ENCODE measurements at places on chromosomes 7 and 10.

- DNase-seq: no peak
Observed at GRCh38 chr10:128709686-128710085, 583.5 kb upstream of the MKI67 start.

GRCh38 chr10:114374053-114374791 is 30.1 kb downstream of the AFAP1L2 start:
- no peak for DNase-seq

GRCh38 chr10:91540733-91541132 is 92.1 kb downstream of the PPP1R3C start:
- no peak for DNase-seq

DNA sequence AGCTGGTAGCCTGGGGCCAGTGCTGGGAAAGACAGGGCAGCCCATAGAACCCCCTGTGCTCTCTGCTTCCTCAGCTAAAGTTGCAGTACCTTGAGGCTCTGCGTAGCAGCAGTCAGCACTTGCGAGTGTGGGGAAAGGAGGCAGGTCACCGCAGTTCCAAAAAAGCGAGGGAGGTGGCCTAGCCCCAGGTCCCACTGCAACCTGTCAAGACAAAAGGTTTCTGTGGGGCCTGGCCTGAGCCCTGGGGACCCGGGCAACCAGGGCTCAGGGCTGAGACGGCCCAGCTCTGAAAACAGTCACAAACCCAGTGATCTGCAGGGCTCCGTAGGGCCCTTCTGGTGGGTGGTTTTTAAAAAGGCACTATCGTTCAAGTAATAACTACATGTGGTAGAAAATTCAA is 19.5 kb downstream of the RRP12 start:
- no peak for DNase-seq

- DNase-seq: no peak
Observed at GRCh38 chr7:124791426-124791825, 25.8 kb upstream of the GPR37 start.

DNA sequence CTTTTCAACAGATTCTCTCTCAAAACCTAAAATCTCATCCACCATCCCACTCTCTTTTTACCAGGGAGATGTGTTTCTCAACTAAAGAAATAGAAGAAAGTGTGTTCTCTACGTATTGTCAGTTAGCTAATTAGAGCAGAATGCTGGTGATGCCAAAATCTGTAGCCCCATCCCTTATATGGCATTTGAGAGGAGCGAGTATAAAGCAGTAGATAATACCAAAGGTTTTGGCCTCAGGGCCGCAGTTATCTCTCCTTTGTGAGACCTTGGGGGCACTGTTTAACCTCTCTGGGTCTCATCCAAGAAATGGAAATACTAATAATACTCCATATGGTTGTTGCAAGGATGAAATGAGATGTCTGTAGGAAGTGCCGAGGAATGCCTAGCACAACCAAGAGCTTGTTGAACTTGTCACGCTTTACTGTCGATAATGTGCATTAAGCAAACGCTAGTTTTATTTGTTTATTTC is 456 bp upstream of the DLD start:
- DNase-seq: no peak

- DNase-seq: peak; percentile 48
Observed at GRCh38 chr7:93245525-93246432, 13.6 kb downstream of the VPS50 start.

GRCh38 chr7:150451097-150451793 is 815 bp downstream of the GIMAP8 start:
- DNase-seq: no peak

DNA sequence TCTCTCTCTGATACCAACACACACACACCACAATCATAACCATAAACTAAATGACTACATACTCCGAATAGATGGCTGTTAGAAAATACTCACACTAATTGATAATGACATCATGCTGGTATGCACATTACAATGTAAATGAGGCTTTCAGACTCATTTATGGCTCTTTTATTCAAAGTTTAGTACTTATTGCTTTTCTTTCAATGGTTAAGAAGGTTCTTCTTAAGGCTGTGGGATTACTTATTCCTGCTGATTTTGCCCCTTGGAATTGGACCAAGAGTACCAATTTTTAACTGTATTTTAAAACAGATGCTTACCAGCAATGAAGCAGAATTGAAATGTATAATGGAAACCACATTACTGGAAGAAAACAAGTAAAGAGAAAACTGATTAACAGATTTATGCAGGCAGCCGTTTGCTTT is 20.6 kb upstream of the CABCOCO1 start:
- DNase-seq: no peak

All from SW 1271 (cell line).